Hindlimb muscle (tissue), 1 donor: ENCODE measurements at places on chromosomes 4 and X.
A peak's percentile ranks its signal among the peaks of the same experiment; 100 is the strongest.

DNA sequence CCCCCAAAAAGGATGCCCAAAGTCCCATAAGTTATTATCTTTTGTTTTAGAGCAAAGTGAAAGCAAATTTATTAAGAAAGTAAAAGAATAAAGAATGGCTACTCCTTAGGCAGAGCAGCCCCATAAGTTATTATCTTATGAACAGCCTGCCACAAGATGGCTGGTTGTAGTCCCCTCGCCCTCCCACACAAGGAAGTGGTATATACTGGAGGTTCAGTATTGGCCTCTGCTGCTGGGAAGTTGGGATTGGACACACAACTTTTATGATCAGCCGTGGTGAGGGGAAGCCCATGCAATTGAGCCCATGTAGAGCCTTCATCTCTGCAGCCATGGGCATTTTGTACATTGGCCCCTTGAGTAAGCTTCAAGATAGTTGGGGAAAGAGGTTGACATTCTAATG is 8.0 kb upstream of the SMIM10 start:
- no peak for DNase-seq

- DNase-seq, result no peak
Observed at GRCh38 chrX:110426155-110426504, 67.5 kb downstream of the RTL9 start.

DNA sequence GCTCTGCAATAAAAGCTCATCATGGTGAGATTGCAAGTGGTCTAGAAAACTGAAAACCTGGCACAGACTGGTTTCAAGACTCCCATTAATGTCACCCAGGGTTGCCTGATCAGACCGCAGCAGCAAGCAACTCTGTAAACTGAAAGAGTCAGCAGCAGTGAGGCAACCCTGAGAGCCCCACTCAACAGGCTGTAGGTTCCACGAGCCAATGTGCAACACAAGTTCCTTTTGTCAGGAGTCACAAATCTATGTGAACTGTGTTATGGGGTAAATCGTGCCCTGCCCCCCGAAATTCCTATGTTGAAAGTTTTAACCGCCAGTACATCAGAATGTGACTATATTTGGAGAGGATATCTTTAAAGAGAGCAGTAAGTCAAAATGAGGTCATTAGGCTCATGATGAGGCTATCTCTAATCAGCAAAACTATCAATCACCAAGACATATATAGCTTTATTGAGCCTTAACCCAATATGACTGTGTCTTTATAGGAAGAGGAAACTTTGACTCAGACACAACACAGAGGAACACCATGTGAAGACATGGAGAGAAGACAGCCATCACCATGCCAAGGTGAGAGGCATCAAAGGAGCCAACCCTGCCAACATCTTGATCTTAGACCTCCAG is 94.0 kb downstream of the FBXO8 start:
- no peak for DNase-seq

DNA sequence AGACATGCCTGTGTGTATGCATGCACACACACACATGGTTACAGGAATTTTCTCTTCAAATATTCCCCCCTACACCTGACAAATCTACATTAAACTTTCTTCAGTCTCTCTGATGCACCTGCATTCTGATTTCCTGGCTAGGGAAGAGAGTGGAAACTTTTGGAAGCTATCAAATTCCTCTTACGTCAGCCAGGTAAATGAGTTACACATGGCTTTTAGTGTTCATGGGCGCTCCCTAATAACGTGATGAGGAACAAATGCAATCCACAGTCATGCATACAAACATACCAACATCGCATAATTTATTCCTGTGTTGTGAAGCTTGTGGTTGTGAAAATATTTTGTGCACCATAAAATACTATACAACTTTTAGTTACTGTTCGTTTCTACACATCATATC is 34.9 kb downstream of the BMP3 start:
- DNase-seq, result no peak

- DNase-seq, result peak; percentile 44
Observed at GRCh38 chr4:158376106-158376840, 145.4 kb upstream of the RXFP1 start.
